Kidney tubule cell (primary cell): ENCODE measurements at places on chromosomes 6 and 20.

- peak; percentile 42 for DNase-seq
Observed at GRCh38 chr20:8152183-8152582, 20.1 kb downstream of the PLCB1 start.

GRCh38 chr6:71048320-71049164, 91.7 kb upstream of the B3GAT2 start:
- no peak for DNase-seq

- peak; percentile 83 for DNase-seq
Observed at GRCh38 chr6:18491308-18492045, 104.3 kb downstream of the RNF144B start.

- DNase-seq = peak; percentile 71
Observed at GRCh38 chr20:31860390-31861134, 9.8 kb downstream of the DUSP15 start.

DNA sequence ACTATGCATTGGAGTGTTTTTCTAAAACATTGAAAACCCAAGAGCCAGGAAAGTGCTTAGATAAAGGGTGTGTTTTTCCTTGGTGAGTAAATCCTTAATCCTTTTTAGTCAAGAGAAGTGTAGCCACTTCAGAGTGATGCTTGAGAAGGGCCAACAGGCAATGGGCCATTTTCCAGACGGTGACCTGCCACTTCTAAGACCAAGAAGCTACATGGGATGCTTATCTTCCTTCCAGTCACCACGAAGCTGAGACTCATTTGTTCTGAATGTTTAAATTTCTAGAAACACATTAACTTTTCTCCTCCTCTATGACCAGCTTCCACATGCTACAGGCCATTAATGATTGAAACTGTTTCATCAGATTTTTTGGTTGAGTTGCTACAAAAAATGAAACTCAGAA, 34.4 kb upstream of the NHSL1 start:
- peak; percentile 66 for DNase-seq

- no peak for DNase-seq
Observed at GRCh38 chr6:48281217-48281616, 170.2 kb upstream of the PTCHD4 start.
